Breast epithelium (tissue), 4 donors: ENCODE measurements at places on chromosomes 3 and 15. TPM values are rescaled to one million over a fixed set of nuclear protein-coding genes. Genes with fewer than 3 reads are reported as not detected.

- DNase-seq = no peak
- H3K27ac ChIP-seq = no peak overlapping the region
- no peaks in the 10 kb centered on the region for H3K4me1 ChIP-seq
- no peaks in the 10 kb centered on the region for H3K36me3 ChIP-seq
- H3K4me3 ChIP-seq = no peak overlapping the region
- H3K27me3 ChIP-seq = no peaks in the 10 kb centered on the region
Measured at GRCh38 chr3:196428041-196428440, 4.2 kb downstream of the UBXN7 start.

DNA sequence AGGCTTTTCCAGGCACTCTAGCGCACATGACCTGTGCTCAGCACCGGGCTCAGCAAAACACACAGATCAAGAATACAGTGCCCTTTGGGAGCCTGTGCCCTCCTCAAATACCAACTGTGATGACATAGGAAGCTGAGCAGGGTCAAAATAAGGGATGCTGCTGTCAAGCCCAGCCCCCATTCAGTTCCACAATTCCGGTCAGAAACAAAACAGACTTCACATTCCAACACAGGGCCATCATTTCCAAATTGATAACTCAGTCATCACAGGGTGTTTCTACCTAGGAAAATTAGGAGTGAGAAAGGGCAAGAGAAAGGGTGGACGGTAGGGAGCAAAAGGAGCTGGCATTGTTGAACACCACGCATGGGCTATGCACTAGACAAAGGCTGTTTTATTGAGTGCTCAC lies 158.4 kb upstream of the CCDC54 start:
- H3K27me3 ChIP-seq = no peaks in the 10 kb centered on the region
- no peak overlapping the region for H3K4me3 ChIP-seq
- no peaks in the 10 kb centered on the region for H3K36me3 ChIP-seq
- no peak for DNase-seq
- H3K4me1 ChIP-seq = no peaks in the 10 kb centered on the region

- no peak overlapping the region for H3K27ac ChIP-seq
- H3K27me3 ChIP-seq = no peaks in the 10 kb centered on the region
- no peak for DNase-seq
- peaks cover 5% of the 10 kb centered on the region for H3K36me3 ChIP-seq
Measured at GRCh38 chr15:72339777-72340177, 19.8 kb upstream of the CELF6 start.

DNA sequence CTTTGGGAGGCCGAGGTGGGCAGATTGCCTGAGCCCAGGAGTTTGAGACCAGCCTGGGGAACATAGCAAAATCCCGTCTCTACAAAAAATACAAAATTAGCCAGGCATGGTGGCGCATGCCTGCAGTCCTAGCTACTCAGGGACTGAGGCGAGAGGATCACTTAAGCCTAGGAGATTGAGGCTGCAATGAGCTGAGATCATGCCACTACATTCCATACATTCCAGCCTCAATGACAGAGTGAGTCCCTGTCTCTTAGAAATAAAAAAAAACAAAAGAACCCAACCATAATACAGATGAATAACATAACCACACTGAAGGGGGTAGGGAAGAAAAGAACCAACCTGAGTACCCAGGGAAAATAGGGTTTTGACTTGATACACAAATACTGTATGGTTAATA lies 19.7 kb upstream of the CGNL1 start:
- no peak overlapping the region for H3K27ac ChIP-seq
- no peak for DNase-seq
- no peaks in the 10 kb centered on the region for H3K36me3 ChIP-seq
- H3K4me3 ChIP-seq = no peak overlapping the region
- no peaks in the 10 kb centered on the region for H3K27me3 ChIP-seq
- no peaks in the 10 kb centered on the region for H3K4me1 ChIP-seq

DNA sequence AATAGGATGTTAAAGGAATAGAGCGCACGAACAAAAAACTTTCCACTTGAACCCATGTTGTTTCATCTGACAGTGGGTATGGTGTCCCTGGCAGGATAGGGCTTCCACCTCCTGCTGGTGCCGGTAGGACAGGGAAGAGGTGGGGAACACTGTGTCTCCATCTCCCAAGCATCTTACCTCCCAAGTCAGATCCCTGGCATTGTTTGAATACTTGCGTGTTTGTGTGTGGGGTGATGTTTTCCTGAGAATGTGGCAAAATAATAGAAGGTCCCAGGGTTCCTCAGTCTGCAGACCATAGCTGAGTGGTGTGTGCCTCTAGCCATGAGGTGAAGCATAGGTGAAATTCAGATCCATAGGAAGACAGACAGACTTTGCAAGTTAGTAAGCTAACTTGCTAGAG lies 119.4 kb downstream of the IGF1R start:
- H3K4me1 ChIP-seq = no peaks in the 10 kb centered on the region
- no peak for DNase-seq
- H3K27ac ChIP-seq = no peak overlapping the region
- H3K27me3 ChIP-seq = no peaks in the 10 kb centered on the region

DNA sequence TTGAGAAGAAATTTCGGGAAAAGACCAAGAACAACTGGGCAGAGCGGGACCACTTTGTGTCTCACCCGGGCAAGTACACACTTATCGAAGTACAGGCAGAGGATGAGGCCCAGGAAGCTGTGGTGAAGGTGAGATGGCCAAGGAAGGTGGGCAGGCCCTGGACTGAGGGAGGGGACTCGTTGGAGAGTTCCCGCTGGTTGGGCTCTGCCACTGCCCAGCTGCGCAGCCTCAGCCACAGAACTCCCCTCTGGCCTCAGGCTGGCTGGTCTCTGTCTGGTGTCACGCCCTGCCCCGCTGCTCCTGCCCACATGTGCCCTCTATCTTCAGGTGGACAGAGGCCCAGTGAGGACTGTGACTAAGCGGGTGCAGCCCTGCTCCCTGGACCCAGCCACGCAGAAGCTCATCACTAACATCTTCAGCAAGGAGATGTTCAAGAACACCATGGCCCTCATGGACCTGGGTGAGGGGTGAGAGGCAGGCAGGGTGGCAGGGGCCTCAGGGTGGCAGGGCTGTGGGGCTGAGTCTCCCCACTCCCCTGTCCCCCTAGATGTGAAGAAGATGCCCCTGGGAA lies 2.4 kb downstream of the PARP3 start:
- no peaks in the 10 kb centered on the region for H3K27me3 ChIP-seq
- no peak overlapping the region for H3K4me3 ChIP-seq
- H3K36me3 ChIP-seq = no peaks in the 10 kb centered on the region
- no peak overlapping the region for H3K27ac ChIP-seq

DNA sequence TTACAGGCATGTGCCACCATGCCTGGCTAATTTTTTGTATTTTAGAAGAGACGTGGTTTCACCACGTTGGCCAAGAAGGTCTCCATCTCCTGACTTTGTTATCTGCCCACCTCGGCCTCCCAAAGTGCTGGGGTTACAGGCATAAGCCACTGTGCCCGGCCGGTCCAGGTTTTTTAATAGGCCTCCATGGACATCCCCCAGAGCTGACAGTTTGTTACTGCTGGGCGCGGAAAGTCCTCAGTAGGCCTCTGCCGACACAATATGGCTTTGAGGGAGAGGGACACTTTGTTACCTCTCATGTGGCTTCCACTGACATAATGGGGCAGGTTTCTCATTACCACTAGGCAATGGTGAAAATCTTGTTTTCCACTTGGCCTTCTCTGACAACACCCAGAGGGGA lies 152.0 kb downstream of the WNT7A start:
- no peak overlapping the region for H3K4me3 ChIP-seq
- H3K36me3 ChIP-seq = no peaks in the 10 kb centered on the region
- no peak for DNase-seq

DNA sequence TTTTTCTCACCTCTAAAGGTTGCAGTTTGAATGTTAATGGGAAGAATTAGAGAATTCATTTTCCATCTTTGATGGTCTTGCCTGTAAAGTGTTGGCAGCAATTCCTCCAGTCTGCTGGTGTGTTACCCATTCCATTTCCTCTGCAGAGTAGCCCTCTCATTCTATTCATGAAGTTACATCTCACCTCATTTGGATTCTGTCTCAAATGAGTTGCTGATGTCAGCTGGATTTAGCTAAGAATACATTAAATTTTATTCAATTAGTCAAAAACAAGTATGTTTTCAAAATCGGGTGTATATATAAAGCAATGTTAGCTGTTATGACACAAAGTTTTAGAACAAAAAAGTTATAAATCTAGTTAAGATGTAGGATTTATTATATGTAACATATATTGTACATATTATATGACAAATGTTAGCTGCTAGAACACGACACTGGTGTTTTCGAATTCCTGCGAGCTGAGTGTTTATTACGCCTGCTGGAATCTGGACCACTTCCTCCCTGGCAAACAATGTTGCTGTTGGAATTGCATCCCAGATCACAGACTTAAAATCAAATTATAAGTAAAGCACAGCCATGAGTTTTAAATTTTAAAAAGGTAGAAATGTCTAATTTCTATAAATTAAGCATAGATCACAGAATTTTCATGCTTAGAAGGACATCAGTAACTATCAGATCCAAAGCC lies 516.2 kb downstream of the OCA2 start:
- no peaks in the 10 kb centered on the region for H3K36me3 ChIP-seq
- H3K4me1 ChIP-seq = no peaks in the 10 kb centered on the region
- no peak overlapping the region for H3K4me3 ChIP-seq
- no peak for DNase-seq
- no peaks in the 10 kb centered on the region for H3K27me3 ChIP-seq

DNA sequence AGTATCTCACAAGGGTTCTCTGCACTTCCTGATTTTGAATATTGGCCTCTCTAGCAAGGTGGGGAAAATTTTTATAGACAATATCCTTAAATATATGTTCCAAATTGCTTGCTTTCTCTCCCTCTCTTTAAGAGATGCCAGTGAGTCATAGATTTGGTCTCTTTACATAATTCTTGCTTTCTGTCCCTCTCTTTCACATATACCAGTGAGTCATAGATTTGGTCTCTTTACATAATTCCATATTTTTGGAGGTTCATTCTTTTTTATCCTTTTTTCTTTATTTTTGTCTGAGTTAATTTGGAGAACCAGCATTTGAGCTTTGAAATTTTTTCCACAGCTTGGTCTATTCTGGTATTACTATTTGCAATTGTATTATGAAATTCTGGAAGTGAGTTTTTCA lies 77.7 kb upstream of the NUDT16 start:
- H3K27ac ChIP-seq = no peak overlapping the region
- no peak overlapping the region for H3K4me3 ChIP-seq
- H3K36me3 ChIP-seq = no peaks in the 10 kb centered on the region
- H3K4me1 ChIP-seq = no peaks in the 10 kb centered on the region
- no peak for DNase-seq

FSTL1 gene
- 225 TPM for total RNA-seq

CATSPER2 gene
- total RNA-seq = 6.6 TPM

HRG gene
- total RNA-seq = not detected

CYP1A1 gene
- 32.1 TPM for total RNA-seq

WNT5A gene
- 18.7 TPM for total RNA-seq
